ENCODE measurements at places on chromosomes 4 and X.

DNA sequence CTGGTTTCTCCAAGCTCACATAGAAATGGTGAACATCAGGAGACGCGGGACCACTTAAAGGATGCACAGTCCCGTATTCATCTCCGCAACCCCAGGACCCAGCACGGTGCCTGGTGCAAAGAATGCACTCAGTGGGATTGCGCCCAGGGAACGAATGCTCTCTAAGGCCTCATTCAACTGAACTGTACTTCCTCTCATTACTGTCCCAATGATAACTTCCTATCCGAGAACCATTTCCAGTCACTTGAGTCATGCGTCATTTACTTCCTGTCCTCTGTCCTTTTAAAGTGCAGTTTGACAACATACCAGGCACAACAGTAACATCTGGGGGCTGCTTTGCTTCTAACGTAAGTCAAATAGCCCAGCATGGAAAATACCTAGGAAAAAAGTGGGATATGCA lies 75.7 kb downstream of the RBM47 start:
- DNase-seq, result peak; percentile 33

GRCh38 chr4:77927991-77928925 lies 65.6 kb downstream of the MRPL1 start:
- DNase-seq, result peak; percentile 25

- DNase-seq, result no peak
Measured at GRCh38 chr4:175509320-175509719, 302.7 kb downstream of the GPM6A start.

- no peak for DNase-seq
Measured at GRCh38 chr4:112818594-112818965, 181.6 kb downstream of the LARP7 start.

DNA sequence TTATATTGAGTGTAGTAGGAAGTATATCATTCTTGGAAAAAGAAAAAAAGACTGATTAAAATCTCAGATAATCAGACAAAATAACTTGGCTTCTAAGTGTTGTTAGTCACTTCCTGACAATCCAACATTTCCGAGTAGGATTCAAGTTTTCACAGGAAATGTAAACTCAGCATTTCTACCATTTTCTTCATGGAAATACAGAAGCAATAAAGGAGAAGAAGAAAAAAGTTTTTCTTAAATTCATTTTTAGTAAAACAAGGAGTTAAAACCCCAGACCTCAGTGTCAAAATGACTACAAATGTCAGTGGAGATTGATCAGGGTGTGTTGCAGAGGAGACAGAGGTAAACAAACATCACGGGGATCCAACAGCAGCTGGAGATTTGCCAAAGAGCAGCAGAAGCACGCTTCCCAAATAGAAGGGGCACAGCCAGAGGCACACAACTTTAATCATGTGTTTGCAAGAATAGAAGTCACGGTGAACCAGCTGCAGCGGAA lies 129.3 kb upstream of the FAM9B start:
- DNase-seq, result peak; percentile 54

DNA sequence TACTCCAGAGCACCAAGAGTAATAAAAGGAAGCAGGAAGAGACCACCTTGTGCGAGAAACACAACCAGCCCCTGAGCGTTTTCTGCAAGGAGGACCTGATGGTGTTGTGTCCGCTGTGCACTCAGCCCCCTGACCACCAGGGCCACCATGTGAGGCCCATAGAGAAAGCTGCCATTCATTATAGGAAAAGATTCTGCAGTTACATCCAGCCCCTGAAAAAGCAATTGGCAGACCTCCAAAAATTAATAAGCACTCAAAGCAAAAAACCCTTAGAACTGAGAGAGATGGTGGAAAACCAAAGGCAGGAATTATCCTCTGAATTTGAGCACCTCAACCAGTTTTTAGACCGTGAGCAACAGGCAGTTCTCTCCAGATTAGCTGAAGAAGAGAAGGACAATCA lies 5.7 kb downstream of the TRIM75 start:
- no peak for DNase-seq

GRCh38 chrX:72395237-72395636 lies 89.5 kb upstream of the CITED1 start:
- DNase-seq, result peak; percentile 1

DNA sequence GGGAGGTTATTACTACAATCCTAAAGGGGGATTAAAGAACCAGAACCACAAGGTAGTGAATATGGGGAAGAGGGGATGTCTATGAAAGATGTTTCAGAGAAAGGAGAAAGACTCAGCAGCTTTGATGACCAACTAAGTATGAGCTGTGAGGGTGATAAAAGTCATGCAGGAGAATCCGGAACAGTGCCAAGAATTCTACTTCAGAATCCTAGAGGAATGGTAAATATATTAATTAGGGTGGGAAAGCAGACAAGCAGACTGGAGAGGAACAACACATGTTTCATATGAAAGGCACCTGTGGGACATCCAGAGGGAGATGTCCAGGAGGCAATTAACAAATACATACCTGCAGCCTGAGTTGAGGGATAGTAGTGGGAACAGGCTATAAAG lies 642.2 kb upstream of the DIPK2B start:
- DNase-seq, result no peak

GRCh38 chr4:174156239-174156826 lies 127.1 kb downstream of the FBXO8 start:
- peak; percentile 43 for DNase-seq

GRCh38 chr4:94978904-94979303 lies 221.1 kb downstream of the BMPR1B start:
- DNase-seq, result peak; percentile 85

GRCh38 chr4:137467537-137467936 lies 64.8 kb downstream of the PCDH18 start:
- DNase-seq, result no peak

DNA sequence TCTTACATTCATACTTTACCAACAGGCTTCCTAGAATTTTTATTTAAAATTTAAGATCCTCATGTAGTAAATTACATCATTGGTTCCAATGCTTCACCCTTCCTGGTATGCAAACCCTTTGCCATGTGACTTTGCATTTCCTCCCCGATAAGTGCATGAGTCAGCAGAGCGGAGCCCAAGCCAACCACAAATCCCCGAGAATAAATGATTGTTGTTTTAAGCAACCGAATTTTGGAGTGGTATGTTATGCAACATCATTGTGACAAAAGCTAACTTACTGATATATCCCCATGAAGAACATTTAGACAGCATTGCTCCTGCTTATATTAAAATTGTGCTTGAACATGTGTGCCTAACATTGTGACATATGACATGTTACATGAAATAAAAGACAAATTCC lies 199.4 kb upstream of the DDX53 start:
- peak; percentile 88 for DNase-seq

- DNase-seq, result peak; percentile 40
Measured at GRCh38 chr4:40848940-40849339, 99.2 kb downstream of the NSUN7 start.

- DNase-seq, result peak; percentile 12
Measured at GRCh38 chr4:147891476-147892115, 159.7 kb downstream of the ARHGAP10 start.

GRCh38 chr4:156295676-156296195 lies 342.1 kb upstream of the CTSO start:
- DNase-seq, result no peak

DNA sequence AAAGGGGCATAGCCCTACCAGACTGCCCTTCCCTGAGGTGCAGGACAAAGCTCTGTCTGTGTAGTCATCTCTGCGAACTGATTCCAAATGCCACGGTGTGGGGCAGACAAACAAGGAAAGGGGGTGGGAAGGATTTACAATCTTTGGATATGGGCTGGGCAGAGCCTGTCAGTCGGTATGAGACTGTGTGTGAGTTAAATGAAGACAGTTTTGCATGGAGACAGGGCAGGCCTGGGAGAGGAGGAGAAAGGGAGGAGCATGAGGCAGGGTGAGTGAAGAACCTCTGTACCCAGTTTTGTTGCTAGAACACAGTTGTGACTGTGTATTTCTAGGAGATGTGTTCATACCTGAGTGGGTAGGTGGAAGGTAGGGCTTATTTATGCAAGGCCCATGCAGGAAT lies 59.4 kb upstream of the MSN start:
- no peak for DNase-seq

DNA sequence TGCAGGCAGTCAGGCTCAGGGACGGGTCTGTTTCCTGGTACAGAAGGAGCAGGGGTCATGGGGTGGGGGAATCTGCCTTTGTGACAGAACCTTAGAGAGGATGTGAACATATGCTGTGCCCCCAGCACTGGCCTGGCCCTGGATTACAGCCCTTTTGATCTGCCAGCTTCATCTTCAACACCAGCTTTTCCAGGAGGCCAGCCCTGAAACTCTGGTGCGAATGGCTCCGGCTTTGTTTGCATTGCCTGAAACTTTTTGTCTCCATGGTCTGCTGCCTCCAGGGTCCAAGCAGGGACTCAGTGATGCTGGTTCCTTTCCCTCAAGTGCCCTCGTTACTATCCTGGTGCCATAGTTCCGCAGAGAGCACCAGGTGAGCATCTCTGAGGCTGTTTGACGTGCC lies 2.1 kb downstream of the CNGA2 start:
- DNase-seq, result no peak

DNA sequence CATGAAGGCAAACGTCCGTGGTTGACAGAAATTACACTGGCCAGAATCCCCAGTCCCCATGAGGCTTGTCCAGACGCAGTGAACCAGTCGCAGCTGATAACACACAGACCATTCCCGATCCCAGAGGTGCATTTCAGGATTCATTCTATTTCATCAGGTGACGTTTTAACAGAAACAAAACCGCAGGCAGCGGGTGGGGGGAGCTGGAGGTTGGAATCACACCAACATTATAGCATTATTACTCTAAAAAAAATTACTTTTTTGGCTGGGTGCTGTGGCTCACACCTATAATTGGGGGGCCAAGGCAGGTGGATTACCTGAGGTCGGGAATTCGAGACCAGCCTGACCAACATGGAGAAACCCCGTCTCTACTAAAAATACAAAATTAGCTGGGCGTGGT lies 25.2 kb downstream of the NOP14 start:
- DNase-seq, result no peak

GRCh38 chr4:184805462-184806228 lies 20.1 kb downstream of the ACSL1 start:
- no peak for DNase-seq

- DNase-seq, result no peak
Measured at GRCh38 chr4:73615613-73616012, 4.6 kb downstream of the RASSF6 start.

DNA sequence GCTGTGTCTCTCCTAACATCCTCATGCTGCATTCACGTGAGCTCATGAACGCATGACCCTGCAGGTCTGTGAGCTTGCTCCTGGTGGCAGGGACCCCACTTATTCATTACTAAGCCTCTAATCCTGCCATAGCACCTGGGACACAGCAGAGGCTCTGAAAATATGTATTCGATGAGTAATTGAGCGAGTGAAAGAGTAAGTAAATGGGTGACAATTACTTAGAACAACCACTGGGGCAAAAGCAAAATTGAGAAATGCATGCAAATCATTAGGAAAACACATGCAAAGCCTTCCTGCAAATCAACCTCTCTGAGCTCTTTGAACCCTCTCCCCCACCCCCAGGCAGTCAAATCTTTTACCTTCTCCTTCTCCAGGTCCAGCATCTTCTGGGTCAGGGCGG lies 23.6 kb upstream of the C4orf50 start:
- DNase-seq, result no peak

DNA sequence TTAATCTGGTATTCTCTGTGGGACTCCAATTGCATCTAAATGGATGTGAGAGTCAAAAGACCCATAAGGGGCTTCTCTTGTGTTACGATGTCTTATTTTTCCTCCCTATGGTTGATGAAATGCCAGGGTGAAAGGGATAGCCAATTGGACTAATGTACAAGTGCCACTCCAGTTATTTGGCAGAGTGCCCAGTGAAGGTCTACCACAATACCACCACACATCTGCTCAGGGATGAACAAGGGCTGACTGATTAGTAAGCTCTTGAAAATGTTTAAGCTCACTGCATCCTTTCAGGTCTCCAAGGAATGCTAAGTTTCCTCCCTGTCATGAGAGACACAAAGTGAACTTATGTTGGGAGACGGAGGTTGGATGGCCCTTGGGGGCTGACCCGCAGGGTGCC lies 57.8 kb downstream of the HEPH start:
- peak; percentile 11 for DNase-seq

DNA sequence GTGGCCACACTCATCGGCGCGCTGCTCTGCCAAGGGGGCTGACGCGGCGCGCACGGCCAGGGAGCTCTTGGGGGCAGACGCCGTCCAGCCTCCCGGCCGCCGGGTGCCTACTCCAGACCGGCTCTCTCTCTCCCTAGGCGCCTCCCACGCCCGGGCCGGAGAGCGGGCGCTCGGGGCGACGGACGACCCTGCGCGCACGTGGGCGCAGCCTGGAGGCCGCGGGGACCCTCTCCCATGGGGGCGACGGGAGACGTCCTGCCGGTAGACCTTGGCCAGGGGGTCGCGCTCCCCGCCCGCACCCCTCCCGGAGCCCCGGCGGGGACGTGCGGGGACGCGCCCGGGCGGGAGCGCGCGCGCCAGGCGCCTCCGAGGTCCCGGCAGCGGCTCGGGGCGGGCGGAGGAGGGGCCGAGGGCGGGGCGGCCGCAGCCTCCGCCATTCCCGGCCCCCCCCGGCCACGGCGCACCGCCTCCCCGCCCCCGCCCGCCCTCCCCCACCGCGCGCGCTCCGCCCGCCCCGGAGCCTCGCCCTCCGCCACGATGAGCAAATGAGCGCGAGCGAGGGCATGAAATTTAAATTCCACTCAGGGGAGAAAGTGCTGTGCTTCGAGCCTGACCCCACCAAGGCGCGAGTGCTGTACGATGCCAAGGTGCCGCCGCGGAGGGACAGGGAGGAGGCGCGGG lies at the start of gene MSL3:
TSS of gene MSL3 (plus strand) at position 519 of the 681 bp plus-strand sequence. CDS start at position 546, 27 bp downstream.
- peak; percentile 56 for DNase-seq

- no peak for DNase-seq
Measured at GRCh38 chrX:38879631-38880220, 78.5 kb downstream of the MID1IP1 start.

DNA sequence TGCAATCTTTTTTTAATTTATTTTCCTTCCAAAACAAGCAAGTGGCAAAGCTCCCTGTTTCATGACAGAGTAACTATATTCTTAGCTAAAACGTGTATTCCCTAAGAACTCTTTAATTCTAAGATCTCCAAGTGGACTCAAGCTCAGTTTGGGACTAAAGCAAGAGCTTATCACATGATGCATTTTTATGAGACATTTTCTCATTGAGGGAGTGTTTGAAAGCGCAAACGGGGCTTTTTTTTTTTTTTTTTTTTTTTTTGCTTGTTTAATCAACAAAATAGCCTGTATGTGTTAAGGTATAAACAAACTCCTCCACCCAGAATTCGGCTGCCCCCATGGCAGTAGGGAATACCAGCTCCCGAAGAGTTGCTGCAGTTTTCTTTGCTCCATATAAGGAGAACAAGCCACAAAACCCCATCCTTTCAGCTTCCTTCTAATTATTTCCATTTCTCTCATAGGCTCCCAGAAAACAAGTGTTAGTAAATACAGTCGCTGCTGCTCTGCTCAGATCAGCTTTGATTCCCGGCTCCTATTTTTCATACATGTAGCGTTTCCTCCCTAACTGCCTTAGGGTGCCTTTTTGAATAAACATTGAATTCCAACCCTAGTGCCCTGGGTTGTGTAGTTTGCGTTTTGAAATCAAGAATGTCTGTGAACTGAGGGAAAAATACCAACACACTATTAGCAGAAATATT lies 669 bp upstream of the PPARGC1A start:
- no peak for DNase-seq

Measured in fibroblast of skin of right biceps (primary cell).